Activated T-cell treated with anti-CD3 and anti-CD28 coated beads for 24 hours (primary cell): ENCODE measurements at places on chromosomes 6 and 20.

DNA sequence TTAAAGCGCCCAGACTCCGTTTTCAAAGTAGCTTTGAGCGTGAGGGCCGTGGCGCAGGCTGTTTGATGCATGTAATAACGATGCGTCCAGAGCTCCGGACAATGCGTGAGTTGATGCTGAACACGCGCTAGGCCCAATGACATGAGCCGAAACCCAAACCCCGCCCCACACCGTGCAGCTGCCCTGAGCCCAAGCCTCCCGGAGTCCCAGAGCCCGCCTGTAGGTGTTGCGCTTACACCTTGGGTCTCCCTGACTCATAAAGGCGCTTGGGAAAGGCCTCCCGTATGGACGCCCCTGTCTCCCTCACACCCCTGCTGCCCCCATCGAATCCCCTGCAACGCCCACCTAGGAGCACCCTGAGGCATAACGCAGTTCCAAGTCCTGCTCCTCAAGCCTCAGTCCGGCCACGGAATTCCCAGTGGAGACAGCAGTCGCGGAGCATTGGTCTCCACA is 87.6 kb downstream of the ERMARD start:
- DNase-seq, result no peak

GRCh38 chr6:154169193-154169847 is 130.3 kb downstream of the OPRM1 start:
- no peak for DNase-seq

DNA sequence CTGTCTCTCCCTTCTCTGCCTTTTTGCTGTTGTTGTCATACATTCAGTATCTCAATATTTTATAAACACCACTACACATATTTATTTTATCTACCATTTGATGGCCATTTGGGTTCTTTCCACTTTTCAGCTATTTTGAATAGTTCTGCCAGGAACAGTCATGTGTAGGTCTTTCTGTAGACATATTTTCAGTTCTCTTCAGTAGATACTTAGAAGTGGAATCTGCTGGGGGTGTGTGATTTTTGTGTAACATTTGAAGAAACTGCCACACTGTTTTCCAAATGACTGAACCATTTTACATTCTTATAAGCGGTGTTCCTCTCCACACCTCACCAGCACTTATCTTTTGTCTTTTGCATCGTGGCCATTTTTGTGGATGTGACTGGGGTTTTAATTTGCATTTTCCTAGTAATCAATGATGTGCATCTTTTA is 197.7 kb downstream of the ARID1B start:
- DNase-seq, result no peak

- no peak for DNase-seq
Measured at GRCh38 chr20:54114109-54114508, 43.7 kb upstream of the BCAS1 start.

- DNase-seq, result no peak
Measured at GRCh38 chr20:2995796-2996195, 47.6 kb upstream of the GNRH2 start.

GRCh38 chr20:286508-286907 is 4.0 kb downstream of the C20orf96 start:
- no peak for DNase-seq

DNA sequence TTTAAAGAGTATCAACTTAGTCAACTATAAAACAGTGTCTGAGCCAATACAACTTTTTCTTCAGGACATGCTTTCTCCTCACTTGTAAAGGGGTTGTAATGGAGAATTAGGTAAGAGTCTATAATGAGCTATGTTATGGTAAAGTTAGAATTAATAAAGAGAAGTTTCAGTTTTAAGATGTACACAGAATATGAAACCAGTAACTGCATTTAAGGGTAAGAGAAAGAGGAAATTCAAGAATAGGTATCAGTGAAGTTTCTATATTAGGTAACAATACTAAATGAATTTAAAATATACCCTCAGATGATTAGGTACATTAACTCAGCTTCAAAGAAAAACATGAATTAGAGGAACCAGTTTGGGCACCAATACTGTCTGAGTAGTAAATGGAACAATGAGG is 1444.3 kb upstream of the ADGRB3 start:
- DNase-seq, result no peak

DNA sequence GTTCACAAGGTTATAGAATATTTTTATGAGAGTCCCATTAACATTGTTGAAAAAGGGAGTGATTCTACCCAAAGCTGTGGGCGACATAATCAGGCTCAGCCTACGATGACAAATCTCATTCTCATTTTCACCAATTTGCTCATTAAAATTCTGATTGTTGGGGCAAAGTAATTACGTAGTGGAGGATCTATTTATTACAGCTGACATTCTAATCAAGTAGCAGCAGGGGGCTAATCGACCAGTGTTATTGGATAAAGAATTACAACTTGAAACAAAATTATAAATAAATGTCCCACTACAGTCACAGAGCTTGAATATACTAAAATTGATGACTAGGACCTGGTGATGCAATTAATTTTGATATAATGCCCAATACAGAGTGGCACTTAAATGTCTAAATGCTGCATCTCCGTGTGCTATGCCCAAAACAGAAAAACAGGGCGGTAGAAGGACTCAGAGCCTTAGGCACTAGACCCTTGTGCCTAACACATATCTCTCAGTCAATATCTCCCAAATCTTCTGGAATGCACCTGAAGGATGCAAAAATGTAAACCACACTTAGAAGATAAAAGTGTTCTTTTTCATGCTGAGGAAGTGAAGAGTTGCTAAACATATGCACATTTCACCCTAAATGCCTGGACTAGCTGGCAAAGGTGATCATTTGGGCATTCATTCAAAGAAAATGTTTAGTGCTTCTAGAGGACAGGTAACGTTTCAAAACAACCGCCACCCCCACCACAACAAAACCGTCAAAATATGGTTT is 88.3 kb downstream of the CD24 start:
- no peak for DNase-seq

GRCh38 chr6:33313709-33314514 is at the start of gene TAPBP:
Gene TAPBP, minus strand, starts transcription at chr6:33314078. Its CDS starts 37 bp downstream, at chr6:33314041.
- DNase-seq, result peak; percentile 81

- DNase-seq, result no peak
Measured at GRCh38 chr6:113458368-113459010, 398.7 kb upstream of the MARCKS start.

DNA sequence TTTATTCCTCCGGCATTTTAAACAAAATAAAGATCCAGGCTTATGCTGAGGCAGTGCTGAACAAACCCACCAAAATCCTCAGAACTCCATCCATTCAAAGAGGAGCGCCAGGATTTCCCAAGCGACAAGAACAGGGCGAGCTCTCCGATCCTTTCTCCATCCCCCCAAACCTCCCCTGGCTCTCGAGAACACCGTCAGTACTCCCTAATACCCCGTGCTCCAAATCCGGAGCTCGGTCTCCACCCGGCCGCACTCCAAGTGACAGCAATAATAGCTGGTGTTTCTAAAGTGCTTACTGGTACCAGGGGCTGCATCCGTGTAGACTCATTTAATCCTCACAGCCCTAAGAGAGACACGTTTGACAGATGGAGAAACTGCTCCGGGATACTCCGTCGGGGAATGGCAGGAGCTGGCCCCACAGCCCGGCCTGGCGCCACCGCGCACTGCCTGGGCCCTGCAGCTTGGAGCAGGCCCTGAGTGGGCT is 277.1 kb upstream of the QKI start:
- no peak for DNase-seq

GRCh38 chr20:43536041-43536816 is 22.6 kb upstream of the SGK2 start:
- DNase-seq, result no peak

DNA sequence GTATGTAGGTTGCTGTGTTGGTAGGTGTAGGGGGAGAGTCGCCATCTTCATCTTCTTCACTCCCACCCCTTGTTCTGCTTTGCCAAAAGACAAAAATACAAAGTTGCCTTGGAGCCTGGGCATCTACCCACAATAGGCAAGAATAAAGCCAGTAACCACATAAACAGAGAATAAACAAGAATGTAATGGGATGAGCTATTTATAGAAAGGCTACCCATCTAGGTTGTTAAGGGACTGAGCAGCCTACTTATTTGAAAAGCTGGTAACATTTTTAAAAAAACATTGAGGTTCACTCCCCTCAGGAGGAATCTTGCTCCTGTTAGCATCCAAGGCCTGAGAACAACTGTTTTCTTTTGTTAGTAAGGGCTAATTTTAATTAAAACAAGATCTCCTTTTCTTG is 301.4 kb upstream of the STXBP5 start:
- DNase-seq, result no peak

- DNase-seq, result no peak
Measured at GRCh38 chr6:122140031-122140430, 259.4 kb upstream of the HSF2 start.

DNA sequence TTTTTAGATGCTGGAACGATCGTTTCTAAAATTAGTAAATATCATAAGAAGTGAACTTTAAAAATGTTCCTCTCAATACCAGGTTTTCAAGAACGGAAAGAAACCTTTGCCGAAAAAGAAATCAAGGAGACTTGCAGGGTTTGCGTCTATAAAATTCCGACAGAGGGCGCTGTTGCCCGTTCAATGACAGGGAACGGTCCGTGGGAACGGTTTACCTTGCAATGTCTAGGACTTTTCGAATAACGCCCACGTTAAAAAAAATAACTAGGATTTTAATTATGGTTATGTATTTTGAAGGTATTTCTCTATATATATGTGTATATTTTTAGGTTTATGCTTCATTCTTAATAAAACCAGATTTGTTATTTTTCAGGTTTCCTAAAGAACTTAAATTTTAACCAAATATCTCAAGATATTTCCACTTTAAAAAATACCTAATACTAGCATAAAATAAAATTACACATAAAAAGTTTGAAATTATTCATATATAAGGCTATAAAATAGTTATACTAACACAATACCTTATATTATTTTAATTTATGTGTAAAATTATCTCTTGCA is 2.5 kb upstream of the TFAP2B start:
- DNase-seq, result peak; percentile 44

- no peak for DNase-seq
Measured at GRCh38 chr6:42933205-42933604, 3.9 kb downstream of the CNPY3 start.

GRCh38 chr6:41257369-41258195 is 28.9 kb downstream of the TREM1 start:
- DNase-seq, result no peak

DNA sequence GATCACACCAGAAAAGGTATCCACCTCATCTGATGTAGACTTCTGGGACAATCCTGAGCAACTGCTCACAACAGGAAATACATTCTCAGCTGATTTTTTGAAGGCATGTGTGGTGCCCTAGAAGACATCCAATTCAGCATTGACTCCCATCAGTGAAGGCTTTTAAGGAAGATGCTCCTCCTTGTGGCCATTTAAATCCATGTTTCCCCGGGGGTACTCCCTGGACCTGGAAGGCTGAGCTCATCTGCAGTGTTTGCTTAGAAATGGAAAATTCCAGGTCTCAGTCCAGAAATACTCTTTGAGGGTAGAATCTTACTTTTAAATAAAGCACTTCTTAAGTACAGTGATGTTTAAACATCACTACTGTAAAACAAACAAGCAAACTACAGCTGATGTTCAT is 195.5 kb upstream of the PDE10A start:
- no peak for DNase-seq

DNA sequence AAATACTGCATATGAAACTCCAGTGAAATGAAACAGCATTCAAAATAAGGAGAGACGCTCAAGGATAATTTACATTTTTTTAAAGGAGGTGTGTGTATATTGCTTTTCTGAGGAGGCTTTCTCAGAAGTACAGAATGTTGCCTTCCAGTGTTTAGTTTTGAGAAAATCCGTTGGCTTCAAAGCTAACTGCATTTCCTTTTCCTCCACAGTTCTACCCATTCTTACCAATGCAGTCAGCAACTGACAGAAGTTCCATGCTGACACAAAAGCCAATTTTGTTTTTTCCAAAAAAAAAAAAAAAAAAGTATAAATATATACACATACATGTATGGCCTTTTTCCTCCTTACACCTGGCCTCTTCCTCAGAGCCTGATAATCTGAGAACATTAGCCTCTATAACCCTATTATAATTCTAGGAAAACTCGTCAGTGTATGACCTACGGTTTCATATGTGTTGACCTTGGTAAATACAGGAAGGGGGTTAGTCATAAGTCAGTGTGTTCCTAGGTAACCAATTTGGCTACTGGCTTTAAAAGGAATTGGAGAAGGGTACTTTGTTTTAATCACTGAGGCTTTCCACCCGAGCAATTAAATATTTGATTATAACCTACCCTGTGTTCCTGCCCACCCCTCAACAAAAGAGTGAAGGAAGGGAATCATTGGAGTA is 24.2 kb downstream of the MGME1 start:
- no peak for DNase-seq

- no peak for DNase-seq
Measured at GRCh38 chr20:32138921-32139320, 29.4 kb downstream of the TM9SF4 start.

DNA sequence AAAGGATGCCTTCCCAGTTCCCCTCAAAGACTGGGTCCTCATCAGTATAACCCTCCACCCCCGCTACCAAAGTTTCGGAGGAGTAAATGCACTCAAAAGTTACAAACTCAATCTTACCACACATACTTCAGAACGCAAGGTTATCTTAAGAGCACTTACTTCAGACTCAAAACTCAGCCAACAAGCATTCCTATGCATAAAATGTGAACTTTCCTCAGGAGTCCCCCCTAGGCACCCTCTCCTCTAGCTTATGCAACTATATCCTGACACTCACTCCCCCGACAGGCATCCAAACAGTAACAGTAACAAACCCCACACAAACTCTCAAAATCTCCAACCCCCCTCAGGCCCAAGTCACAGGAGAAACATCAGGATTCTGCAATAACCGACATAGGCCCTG is 11.1 kb upstream of the ADTRP start:
- DNase-seq, result no peak

- no peak for DNase-seq
Measured at GRCh38 chr6:112469306-112469705, 122.2 kb downstream of the RFPL4B start.

GRCh38 chr6:106037060-106037459 is 49.1 kb upstream of the PRDM1 start:
- no peak for DNase-seq
